ENCODE measurements at places on chromosomes 16 and 17. TPM values are rescaled to one million over a fixed set of nuclear protein-coding genes. Genes with fewer than 3 reads are reported as not detected.

The TOX3 gene
- total RNA-seq: 11.1 TPM

The STH gene
- 3.9 TPM for total RNA-seq

The MMP15 gene
- total RNA-seq: 12.6 TPM

The SRL gene
- total RNA-seq: 0.16 TPM

DNA sequence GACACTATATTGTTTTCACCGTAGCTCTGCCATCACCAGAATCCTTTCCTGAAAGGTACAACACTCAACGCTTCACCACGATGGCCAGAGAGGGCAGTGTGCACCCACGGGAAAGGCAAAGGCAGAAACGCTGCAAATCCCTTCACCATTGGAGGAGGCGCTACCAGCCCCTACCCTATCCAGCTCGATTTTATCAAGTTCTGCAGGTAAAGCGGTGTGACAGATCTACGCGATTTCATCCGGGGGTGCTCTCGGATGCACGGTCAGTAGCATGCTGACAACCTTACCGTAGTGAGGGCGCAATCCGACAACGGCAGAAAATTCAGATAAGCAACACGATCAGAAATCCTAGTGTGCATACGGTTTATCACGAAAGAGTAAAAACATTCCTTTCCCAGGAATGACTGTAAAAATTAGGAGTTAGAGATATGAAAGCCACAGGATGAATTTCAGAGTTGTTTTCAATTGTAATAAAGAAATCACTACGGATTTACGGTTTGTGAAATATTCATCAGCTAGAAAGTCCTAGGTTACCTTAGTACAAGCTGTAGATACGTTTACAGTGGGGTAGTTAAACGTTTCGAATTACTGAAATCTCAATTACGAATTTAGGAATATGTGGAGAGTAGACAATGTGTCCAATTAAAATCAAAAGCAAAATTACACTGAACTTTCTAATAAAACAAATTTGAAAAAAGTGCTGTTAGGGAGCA is 1.8 kb downstream of the NETO2 start:
- peak; percentile 89 for DNase-seq

DNA sequence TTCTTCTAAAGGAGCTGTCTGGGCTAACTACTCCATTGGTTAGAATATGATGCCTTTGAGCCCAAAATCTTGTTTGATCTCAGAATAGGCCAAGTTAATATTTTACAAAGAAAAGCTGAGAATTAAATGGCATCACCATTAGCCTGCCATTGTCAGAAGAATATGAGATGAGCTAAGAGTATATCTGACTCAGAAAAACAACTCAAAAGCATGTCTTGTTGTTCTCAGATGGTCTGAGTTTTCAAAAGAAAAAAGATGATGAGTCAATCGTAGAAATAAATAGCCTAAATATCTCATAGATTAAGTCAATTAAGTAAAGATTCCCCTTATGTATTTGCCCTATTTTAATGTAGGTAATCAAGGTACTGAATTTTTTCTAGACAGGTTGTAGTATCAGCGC is 197.1 kb upstream of the TBX2 start:
- DNase-seq: no peak

- no peak for DNase-seq
Measured at GRCh38 chr16:86118467-86119307, 219.7 kb downstream of the IRF8 start.

DNA sequence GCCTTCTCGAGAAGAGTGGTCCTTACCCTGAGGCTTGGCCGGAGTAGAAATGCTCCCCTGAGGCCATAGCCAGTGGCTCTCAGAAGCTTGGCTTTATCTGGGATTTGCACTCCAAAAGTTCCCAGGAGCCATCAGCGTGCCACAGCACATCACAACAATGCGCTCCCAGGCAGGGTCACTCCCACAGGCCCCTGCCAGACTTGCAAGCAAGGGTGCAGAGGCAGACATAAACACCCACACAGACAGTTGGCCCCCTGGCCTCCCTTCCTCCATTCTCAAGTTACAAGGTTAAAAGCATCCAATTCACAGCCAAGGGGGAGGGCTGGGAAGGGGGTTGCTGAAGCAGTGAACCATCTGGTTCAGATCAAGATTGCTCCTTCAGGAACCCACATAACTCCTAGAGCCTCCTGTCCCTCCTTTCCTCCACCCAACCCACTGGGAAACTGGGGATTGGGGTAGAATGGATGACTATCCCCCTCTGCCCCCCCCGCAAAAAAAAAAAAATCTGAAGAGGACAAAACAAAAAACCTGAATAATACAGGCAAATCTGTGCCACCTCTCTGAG is 1.8 kb downstream of the ST3GAL2 start:
- DNase-seq: no peak

DNA sequence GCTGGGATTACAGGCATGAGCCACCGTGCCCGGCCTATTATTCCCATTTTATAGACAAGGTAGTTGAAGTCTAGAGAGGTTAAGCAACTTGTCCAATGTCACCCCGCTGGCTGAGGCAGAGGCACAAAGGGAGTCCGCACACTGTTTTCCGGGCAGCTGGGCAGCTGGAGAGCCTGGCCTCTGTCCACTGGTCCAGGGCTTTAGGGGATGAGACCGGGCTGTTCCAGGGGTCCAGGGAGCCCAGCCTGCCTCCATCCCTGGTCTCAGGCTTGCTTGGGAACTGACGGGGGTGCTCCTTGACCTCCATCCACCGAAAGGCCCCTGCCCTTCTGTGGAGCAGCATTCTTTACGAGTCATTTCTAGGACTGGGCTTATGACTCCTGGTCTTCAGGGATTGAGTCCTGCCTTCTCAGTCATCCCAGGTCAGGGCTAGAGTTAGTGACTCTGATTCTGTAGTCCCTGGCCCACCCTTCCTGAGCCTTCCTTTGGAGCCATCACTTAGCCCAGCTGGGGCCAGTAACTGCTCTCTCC is 37.5 kb downstream of the SOCS3 start:
- DNase-seq: no peak

DNA sequence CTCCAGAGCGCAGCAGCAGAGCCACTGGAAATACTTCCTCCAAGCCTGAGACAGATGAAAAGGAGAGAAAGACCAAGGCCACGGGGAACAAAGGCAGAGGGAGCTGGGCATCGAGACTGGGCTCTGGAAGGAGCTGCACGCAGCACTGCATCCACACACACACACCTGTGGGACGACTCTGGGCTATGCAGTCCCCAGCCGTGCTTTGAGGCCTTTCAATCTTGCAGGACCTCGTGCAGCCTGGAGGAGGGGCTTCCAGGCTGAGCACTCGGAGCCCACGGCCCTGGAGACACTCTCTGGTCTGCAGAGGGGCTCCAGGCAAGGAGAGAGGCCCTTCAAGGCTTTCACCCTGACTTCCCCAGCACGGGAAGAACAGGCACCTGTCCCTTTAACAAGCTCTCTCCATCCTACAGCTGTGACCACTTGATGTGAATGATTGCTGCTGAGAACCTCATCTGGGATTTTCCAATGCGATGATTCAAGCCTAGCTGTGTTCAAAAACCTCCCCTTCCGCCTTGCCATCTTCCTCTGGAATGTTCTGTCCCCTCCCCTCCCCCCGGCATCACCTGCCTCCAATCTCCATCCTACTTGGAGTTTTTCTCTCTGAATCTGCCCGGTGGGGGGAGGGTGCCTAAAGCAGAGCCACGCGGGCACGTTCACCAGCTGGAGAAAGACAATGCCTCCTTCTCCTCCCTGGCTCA is 37.5 kb downstream of the RBFOX3 start:
- peak; percentile 48 for DNase-seq

DNA sequence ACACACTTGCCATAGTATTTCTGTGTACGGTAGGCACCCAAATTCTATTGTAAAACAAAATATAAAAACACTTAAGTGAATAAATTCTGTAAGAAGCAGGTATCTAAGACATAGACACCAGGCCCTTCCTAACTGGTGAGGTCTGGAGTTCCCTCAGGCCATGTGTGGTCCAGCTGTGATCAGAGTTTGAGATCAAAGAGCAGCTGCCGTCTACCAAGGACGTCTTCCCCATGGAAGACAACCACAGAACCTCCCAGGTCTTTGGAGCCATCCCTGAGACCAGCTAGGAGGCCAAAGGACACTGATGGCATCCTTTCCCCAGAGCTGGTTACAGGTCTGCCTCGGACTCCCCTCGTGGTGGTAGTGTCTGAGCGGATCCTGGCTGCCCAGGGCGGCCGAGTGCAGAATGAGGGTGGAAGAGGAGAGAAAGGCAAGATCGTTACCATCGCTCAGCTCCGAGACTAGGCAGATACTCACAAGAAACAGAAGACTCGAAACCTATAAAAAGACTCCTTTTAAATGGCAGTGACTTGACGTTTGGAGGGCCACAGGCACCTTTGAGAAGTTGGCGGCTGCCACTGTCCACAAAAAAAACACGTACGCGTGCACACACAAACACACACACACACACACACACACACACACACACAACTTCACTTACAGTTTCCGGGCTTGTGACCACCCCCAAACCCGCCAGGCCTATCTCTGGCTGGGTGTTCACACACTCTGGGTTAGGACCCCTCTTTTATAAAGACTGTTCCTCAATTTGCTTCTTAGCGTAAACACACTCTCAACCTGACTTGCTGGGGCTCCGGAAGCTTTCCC is 7.5 kb downstream of the TIMP2 start:
- no peak for DNase-seq

Data from occipital lobe (tissue), 3 donors.